Astrocyte of the hippocampus (primary cell): ENCODE measurements at places on chromosomes 3 and 15.

- no peak for DNase-seq
These were observed 71.7 kb downstream of the TOP2B start for GRCh38 chr3:25593001-25593400.

DNA sequence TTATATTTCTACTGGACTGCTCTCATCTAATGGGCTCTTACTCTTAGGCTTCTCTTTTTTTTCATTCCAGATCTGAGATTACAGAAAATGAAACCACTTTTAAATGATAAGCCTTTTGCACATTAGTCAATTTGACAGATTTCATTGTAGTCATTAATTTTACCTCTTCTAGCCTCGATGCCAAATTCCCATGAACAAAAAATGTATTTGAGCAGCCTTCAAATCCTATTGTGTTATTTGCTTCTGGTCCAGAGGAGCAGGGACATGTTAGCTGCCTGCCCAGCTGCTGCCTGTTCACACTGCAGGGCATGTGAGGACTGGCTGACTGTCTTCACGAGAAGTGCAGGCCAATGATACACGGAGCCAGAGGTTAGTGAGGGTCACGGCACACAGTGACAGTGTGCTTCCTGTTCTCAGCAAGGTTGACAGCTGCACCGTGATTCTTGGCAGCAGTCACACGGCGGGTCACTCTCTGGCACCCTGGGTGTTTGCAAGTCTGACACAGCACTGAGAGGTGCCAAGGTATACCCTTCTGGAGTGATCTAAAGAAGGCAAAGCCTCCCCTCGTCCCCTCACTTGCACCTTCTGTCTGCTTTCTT is 40.8 kb downstream of the KAT2B start:
- DNase-seq, result peak; percentile 31

GRCh38 chr3:98528474-98529346 is 3.1 kb upstream of the GPR15 start:
- no peak for DNase-seq

DNA sequence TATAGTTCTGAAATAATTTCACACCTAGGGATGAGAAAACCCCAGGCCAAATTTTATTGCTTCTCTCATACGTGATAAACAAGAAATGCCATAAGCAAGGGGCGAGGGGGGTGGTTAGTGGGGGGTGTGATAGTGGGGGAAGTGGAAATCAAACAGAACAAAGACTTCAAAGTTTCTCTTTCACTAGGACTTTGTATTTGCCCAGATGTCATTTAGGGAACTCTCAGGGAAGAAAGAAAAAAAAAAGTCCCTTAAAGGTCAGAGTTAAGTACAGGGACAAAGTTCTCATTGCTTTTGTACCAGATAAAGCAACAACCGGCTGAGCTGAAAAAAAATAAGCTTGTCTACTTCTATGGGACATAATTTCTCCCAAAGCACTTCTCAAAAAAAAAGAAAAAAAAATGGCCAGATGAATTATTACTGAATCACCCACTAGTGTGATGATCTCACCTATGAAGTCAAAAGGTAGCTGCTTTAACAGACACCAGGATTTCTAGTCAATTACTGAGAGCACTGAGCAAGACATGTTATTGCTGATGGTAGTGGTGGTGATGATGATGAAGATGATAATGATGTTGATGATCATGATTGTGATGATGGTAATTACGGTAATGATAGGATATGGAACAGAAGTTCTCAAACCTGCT is 56.2 kb downstream of the FHIT start:
- DNase-seq, result no peak

DNA sequence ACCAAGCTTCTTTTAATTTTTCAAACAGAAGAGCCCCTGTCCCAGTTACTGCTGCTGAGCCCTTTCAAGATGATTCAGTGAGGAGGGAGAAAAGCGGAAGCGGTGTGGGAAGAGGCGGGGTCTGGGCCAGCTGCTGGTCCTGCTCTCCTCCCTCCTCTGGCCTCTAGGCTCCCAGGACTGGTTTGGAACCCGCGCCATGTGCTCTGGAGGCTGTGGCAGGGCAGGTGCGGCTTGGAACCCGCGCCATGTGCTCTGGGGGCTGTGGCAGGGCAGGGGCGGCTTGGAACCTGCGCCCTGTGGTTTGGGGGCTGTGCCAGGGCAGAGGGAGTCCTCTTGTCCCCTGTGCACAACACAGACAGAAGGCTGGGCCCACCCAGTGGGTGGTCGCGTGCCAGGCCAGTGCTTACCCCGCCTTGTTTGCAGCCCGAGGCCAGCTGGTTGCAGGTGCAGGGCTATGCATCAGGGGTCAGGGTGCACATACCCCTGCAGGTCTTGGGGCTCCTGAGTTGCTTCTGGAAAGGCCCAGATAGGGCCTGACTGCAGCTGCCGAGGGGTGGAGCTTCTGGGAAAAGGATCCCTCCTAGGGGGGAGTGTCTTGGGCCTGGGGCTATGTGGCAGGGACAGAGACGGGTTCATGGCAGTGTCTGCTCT is 12.2 kb downstream of the ALG1L2 start:
- no peak for DNase-seq

DNA sequence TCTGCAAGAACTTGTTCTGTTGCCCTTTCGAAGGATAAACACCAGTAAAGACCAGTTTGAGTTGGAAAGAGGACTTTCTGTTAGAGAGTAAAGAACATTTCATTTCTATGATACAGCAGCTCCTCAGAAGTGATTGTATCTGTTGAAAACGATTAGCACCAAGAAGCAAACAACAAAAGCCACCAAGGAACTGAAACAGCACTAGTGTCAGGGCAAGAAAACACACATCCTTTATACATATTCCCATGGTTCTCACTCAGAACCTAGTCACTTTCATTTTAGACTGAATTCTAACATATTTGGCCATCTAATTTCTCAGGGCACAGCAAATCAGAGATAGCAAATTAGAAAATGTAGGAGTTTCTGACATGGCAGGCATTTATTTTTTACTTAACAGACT is 116.1 kb downstream of the ATP1B3 start:
- no peak for DNase-seq

GRCh38 chr3:25817107-25817506 is 27.2 kb downstream of the OXSM start:
- DNase-seq, result no peak

GRCh38 chr15:47670365-47670764 is 46.9 kb upstream of the SEMA6D start:
- DNase-seq, result no peak

- no peak for DNase-seq
These were observed 5.5 kb upstream of the ONECUT1 start for GRCh38 chr15:52795464-52796227.

DNA sequence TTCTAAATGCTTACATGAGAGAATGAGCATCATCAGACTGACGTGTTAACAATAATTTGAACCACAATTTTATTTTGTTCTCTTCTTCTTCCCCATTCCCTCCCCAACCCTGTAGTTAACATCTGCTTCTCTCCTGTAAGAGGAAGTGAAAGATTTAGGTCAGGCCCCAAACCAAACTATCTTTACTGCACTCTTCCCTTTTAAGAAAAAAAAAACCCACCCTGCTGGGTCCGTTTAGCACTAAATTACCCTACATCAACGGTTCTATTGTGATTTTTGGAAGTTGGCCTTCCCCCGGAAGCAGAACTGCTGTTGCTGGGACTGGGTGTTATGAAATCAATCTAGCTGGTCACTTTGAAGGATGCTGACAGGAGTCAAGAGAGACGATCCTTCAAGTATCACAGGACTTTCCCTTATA is 49.4 kb downstream of the NFKBIZ start:
- DNase-seq, result no peak

GRCh38 chr15:39944726-39945125 is 10.8 kb downstream of the EIF2AK4 start:
- peak; percentile 82 for DNase-seq

DNA sequence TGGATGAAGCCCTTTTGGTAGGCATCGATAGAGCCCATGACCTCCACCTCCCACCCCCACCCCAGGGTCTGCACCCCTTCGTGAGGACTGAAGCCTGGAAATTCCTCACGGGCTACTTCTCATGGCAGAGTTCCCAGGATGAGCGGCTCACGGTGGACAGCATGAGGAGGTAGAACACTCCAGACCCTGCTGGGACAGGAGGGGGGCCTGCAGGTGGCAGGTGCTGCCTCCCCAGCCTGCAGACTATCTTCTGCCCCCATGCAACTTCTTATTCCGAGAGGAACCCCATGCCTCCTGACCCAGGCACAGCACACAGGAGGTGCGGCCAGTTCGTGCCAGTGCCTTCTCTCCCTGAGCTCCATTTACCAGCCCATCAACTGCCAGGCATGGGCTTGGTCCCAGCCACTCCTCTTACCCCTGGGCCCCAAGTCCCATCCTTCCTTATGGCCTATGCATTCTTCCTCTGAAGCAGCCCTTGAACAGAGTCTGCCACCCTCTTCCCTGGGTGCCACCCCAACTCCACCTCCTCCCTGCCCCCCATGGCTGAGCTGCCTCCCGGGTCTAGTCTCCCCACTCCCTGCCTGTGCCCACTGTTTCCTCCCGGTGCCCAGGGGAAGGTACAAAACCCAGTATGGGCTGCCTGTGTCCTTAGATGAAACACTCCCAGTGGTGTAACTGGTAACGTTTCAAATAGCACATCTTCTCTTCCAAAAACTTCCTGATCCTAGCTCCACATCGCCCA is 8.4 kb downstream of the TBC1D21 start:
- no peak for DNase-seq

- DNase-seq, result no peak
These were observed 267.7 kb downstream of the CHL1 start for GRCh38 chr3:464255-464654.

GRCh38 chr3:187855131-187855530 is 109.9 kb upstream of the BCL6 start:
- DNase-seq, result no peak

DNA sequence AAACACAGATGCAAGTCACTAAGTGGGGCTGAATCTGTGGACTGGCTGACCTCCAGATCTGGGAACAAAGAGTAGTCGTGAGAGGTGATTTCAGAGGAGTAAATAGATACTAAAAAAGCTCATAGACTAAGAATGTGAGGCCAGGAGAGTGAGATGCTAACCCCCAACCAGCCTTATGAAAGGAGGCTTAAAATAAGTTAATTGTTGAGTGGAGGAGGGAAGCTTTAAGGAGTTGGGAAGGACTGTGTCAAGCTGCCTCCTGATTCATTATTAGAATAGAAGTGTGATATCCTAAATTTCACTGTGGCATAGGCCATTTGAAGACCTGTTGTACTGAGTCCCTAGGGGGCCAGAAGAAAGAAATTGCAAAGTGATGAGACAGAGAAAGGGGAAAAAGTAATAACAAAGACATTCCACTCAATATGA is 107.6 kb downstream of the RBPMS2 start:
- peak; percentile 81 for DNase-seq

DNA sequence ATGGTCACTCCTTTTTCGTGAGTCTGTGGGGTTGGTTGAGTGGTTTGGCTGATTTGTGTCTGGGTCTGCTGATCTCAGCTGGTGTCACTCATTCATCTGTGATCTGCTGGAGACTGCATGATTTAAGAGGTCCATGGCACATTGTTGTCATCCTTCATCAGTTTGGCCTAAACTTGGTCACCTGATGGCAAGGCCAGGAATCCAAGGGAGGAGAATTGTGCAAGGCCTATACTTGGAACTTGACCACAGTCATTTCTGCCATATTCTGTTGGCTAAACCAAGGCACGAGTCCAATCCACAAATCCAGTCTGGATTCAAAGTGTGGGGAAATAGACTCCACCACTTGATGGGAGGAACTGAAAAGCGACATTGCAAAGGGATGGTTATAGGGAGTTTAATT is 67.6 kb downstream of the CMTM8 start:
- DNase-seq, result no peak

- DNase-seq, result no peak
These were observed 25.3 kb downstream of the FAM98B start for GRCh38 chr15:38479266-38479665.

- DNase-seq, result peak; percentile 37
These were observed 65.8 kb downstream of the DTWD1 start for GRCh38 chr15:49686599-49686998.

GRCh38 chr15:87121336-87121735 is 1041.7 kb downstream of the AGBL1 start:
- no peak for DNase-seq

GRCh38 chr3:174363256-174363655 is 495.9 kb upstream of the NAALADL2 start:
- DNase-seq, result peak; percentile 42

DNA sequence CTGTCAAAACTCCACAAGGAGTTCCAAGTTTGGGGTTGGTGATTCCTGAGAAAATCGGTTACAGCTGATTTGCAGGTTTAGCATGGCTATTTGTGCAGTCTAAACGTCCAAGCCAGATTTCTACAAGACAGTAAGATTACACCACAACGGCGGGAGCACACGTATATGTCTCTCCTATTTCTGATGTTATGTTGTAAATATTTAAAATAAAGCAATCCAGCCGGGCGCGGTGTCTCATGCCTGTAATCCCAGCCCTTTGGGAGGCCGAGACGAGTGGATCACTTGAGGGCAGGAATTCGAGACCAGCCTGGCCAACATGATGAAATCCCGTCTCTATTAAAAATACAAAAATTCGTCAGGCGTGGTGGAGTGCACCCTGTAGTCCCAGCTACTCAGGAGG is 106.8 kb upstream of the IGF1R start:
- DNase-seq, result no peak

DNA sequence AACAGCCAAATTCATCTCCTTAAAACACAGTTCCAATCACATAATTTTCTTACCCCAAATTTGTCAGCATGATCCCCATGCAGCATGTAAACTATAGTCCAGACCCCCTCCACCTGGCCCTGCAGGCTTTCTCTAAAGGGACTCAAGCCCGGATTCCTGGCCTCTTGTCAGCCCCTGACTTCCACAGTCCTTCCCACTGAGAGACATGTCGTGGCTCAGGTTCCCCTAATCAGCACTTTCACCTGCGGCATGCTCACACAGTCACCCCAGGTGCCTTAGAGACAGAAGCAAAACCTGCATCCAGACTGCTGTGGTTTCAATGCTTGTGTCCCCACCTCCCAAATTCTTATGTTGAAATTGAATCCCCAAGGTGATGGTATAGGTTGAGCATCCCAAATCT is 372.7 kb upstream of the ATP10A start:
- no peak for DNase-seq

- DNase-seq, result peak; percentile 42
These were observed 11.3 kb upstream of the KAT2B start for GRCh38 chr3:20028905-20029331.

DNA sequence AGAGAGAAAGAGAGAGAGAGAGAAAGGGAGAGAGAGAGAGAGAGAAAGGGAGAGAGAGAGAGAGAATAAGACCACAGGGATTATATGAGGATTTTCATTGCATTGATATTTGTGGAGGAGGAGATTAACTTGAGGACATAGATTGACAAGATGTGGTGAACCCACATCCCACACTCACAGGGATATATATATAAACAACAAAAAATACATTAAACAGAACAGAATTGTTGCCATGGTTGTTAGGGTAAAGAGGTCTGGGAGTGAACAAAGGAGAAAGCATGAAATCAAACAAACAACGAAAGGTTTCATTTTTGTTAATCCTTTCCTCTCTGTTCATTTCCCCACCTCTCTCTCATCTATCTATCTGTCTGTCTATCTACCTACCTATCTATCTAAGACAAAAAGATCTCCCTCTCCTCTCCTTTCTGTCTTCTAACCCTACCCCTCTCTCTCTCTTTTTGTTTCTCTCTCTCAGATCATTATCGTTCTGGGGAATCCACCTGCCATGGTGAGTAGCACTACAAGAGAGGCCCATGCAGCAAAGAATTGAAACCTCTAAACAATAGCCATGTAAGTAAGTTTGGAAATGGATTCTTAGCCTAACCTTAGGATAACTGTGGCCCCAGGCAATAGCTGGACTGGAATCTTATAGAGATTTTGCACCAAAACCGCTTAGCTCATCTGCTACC is 280.9 kb downstream of the RAP2B start:
- DNase-seq, result no peak
